Stimulated activated CD8-positive, alpha-beta memory T cell treated with anti-CD3 and anti-CD28 coated beads, Interleukin-7, amount 100 ng/mL, for 1 hour (primary cell): ENCODE measurements at places on chromosomes 4 and X.
A peak's percentile ranks its signal among the peaks of the same experiment; 100 is the strongest.

DNA sequence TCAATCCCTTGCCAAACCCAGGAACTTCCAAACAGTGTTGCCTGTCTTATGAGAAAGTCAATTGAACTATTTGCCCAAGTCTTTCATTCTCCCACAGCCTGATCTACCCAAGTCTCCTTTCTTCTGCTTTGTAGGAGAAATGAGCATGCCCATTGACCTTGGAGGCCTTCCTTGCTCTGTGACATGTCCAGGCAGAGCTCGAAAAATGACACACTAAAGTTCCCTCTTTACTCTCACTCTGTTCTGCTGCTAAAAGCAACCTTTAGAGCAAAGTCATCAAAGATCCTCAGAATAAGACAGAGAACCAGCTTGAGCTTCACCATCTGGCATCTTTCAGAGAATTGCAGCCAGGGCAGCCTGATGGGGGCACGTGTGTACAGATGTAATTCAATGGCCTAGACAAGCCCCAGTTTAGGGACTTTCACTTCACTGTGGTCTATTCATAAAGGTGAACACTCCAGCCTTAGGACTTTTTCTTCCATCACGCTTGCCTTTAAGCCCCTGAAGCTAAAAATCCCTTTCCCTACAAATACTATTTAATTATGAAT lies 136.4 kb downstream of the AMELX start:
- no peak for DNase-seq

DNA sequence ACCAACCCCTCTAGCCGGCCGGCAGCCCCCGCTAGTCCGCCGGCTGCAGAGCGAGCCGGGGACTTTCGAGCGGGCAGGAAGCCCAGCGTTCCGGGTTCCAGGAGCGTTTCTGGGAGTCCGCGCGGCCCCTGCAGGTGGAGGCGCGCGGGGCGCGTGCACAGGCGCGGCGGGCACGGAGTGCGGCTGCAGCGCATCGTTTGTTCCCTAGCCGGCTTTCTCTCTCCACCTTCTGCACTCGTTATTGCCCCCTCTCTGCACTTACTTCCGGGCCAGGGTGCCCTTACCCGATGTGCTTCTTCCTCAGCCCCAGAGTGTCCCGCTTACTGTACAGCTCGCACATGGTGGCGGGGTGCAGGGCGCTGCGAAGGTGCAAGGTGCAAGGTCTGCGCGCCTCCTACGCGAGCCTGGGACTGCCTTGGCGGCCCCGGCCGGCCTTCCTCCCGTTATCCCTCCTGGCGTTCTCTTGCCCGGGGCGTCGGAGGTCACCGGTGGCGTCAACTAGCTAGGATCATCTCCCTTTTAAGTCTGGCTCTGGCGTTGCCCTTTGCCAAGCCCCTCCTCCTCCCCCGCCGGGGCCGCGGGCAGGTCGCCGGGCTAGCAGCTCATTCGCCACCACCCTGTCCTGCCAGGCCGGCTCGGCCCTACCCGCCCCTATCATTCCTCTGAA lies at the start of gene ETNPPL:
ETNPPL (minus strand) TSS at position 495 of the 667 bp plus-strand sequence; CDS start at position 340, 155 bp downstream.
- no peak for DNase-seq

GRCh38 chrX:53004811-53005210 lies 43.8 kb upstream of the GPR173 start:
- no peak for DNase-seq

GRCh38 chr4:21692241-21692640 lies 256.3 kb downstream of the KCNIP4 start:
- no peak for DNase-seq

GRCh38 chr4:13306356-13306755 lies 177.8 kb downstream of the RAB28 start:
- DNase-seq: no peak

GRCh38 chr4:152100379-152101201 lies 339.8 kb upstream of the GATB start:
- peak; percentile 44 for DNase-seq

GRCh38 chr4:38618505-38618904 lies 45.5 kb upstream of the KLF3 start:
- DNase-seq: no peak

- no peak for DNase-seq
Measured at GRCh38 chr4:78424461-78424860, 127.1 kb upstream of the ANXA3 start.

- no peak for DNase-seq
Measured at GRCh38 chrX:18929775-18930174, 54.1 kb downstream of the PHKA2 start.

DNA sequence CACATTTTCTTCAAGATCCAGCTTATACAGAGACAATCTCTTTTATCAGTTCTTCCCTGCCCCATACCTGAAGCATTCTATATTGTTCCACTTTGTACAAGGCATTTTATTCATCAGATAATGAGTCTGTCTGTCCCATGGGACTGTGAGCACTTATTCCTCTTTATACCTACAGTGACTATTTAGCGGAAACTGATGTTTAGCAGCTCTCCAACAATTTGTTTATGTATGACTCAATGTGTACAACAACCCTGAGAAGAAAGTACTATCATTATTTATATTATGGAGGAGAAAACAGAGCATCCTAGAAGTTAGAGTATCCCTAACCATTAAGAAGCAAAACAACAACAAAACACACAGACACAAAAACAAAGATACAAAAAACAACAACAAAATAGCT lies 306.5 kb downstream of the PRDM5 start:
- no peak for DNase-seq

DNA sequence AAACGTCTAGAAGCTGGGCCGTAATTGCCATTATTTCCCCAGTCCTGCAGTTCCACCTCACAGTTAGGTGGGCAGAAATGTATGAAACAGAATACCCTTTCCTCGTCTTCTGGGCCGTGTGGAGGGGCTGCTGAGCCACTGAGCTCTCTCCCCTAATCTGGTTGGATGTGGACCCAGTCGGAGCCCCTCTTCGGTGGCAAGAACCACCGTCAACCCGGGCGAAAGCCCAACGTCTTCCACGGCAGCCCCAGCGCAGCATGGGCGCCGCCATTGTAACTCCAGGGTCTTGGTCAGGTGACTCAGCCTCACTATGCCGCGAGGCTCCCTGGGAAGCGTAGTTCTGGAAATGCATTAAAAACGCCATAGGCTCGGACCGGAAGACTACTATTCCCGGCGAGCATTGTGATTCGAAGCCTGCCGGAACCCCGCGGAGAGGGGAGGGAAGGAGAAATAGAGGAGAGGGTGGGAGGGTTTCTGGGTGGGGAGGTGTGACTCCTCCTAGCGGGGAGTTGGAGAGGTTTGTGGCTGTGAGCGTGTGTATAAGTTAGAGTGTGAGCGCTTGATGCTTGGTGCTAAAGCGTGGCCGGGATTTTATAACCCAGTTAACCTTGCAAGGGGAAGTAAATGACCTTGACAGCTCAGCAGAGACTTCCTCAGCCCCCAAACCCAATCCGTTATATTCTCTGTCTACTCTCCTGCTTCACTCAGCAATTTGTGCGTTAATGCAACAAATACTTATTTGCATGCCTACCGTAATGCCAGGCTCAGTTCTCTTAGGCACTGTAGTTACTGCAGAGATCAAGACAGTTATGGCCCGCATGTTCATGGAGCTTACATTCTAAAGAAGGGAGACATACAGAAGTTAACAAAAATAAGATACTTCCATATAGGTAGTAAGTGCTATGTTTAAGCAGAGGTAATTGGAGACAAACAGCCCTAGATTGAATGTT lies at the start of gene GATB:
GATB (minus strand) TSS at position 296 of the 950 bp plus-strand sequence; CDS start at position 271, 25 bp downstream.
- DNase-seq: peak; percentile 76

- no peak for DNase-seq
Measured at GRCh38 chr4:133775881-133776280, 425.7 kb downstream of the PABPC4L start.

- DNase-seq: no peak
Measured at GRCh38 chr4:100246697-100247096, 56.4 kb upstream of the DDIT4L start.

- no peak for DNase-seq
Measured at GRCh38 chr4:141497627-141498026, 138.8 kb upstream of the IL15 start.

GRCh38 chr4:1568855-1569460 lies 115.2 kb downstream of the FAM53A start:
- DNase-seq: no peak

DNA sequence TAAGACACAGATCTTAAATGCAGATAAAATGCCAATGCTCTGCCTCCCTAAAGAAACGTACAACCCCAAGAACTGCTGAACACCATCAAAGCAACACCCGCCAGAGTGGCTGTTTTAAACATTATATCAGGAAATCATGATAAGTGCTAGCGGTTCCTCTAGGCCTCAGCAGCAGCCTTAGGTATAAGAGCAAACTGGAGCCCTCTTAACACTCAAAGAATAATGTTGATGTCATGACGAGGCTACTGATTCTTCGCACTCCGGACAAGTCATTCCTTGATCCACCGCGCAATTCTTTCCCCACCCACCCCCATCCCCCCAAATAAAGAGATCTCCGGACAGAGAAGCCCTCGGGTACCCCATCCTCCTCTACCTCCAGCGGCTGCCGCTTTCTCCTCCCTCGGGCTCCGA lies 507 bp downstream of the LIN54 start:
- DNase-seq: no peak

- no peak for DNase-seq
Measured at GRCh38 chr4:137070614-137071013, 461.7 kb downstream of the PCDH18 start.

DNA sequence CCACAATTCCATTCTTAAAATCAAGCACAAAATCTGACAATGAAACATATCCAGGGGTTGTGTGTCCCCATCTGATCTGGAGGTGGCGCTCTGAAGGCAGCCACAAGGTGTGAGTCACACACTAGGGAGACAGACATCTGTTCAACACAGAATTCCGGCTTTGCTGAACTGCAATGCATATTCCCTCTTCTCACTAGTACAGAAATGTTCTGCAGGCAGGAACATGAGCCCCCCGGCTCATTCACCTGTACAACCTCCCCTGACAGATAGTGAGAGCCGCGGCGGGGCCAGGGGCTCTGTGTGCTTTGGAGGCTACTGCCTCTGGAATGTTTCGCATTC lies 41.9 kb downstream of the WDR1 start:
- DNase-seq: no peak

- no peak for DNase-seq
Measured at GRCh38 chr4:184614509-184614908, 34.7 kb downstream of the CASP3 start.
